ENCODE measurements at places on chromosomes 12 and 14. TPM values are rescaled to one million over a fixed set of nuclear protein-coding genes. Genes with fewer than 3 reads are reported as not detected.

Gene KRT4
- polyA plus RNA-seq = not detected

Gene RTL1
- 33.0 TPM for polyA plus RNA-seq

Gene AICDA
- polyA plus RNA-seq = 0.23 TPM

Gene TMEM119
- polyA plus RNA-seq = 32.8 TPM

Gene CAND1
- polyA plus RNA-seq = 105 TPM

Gene BCL2L2
- 28.0 TPM for polyA plus RNA-seq

Gene CLEC9A
- 2.0 TPM for polyA plus RNA-seq

Gene CLEC1A
- 3.2 TPM for polyA plus RNA-seq

Gene ALX1
- polyA plus RNA-seq = 0.34 TPM

Gene GLT8D2
- 73.9 TPM for polyA plus RNA-seq

Gene JPH4
- 0.63 TPM for polyA plus RNA-seq

Gene SLC39A2
- 1.6 TPM for polyA plus RNA-seq

Gene GPR132
- 0.49 TPM for polyA plus RNA-seq

DNA sequence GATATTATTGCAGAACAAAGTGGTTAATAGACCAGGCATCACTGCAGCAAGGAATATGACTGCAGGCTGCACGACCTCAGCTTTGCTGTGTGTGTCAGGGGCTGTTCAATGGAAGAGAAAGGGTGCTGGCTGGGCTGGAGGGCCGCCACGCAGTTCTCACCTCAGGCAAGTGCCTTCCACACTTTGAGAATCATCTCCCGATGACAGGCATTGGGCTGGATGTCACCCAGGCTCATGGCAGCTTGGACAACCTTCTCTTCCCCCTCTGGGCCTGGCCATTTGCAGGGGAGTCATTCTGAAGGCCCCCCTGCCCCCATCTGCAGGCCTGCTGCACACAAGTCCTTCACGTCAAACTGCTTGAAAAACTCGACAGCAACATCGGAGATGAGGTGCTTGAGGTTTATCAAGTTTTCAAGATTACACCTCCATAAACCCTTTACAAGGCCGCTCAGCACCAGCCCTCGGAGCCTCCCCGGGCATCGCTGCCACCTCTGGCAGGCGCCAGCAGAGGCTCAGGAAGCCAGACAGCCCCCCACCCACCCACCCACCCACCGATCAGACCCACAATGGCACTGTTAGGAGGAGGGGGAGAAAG, 165.9 kb upstream of the GSC start:
- no peak for DNase-seq

DNA sequence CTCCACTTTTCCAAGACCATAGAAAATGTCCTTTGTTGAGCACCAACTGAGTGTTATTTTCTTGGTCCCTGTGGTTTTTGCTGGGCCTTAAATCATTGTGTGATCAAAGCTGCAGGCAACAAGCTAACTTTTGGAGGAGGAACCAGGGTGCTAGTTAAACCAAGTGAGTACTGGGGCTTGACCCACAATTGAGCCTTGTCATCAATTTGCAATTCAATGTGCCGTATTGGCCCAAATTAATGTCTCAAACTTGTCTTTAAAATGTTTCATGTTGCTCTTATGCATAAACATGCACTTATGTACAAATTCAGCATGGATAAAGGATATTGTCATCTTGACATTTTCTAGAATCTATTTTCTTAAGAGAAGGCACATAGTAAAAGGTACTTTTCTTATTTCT, 62.3 kb downstream of the DAD1 start:
- DNase-seq = no peak

- no peak for DNase-seq
These were observed 5.8 kb downstream of the GPR68 start for GRCh38 chr14:91238661-91239060.

DNA sequence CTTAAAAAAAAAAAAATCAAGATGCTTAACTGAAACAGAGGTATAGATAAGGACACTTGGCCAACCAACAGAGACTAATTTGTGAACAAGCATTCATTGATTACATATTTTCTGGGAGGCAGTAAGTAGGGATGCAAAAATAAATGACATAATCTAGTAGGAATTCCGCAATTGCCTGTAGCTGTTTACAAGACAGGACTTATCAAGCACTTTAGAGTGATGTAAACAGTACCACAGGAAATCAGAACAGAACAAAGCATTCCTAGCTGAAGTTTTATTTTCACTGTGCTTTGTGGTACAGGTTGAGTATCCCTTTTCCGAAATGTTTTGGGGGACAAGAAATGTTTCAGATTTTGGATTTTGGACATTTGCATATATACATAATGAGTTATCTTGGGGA, 68.2 kb upstream of the FGD4 start:
- no peak for DNase-seq

GRCh38 chr12:128250096-128250495, 16.9 kb upstream of the TMEM132C start:
- DNase-seq = no peak

- DNase-seq = no peak
These were observed 7.0 kb upstream of the B4GALNT3 start for GRCh38 chr12:452667-453210.

DNA sequence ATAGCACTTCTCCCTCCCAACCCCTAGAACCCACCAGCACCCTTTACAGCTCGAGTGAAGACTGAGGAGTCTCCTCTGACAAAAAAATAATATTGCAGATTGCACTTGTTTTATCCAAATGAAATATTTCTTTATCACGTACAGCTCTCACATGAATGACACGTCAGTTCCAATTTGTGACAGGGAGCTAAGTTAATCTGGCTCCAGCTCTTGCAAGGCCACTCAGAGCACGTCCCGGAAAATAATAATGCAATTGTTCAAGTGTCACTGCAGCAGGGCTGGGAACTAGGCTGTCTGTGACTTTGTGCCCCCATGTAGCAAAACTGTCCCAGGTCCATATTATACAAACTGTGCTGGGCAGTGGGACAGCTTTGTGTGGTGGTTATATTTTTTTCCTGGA, 539.6 kb downstream of the VRK1 start:
- no peak for DNase-seq

- no peak for DNase-seq
These were observed 24.3 kb downstream of the SLC41A2 start for GRCh38 chr12:104933778-104934177.

DNA sequence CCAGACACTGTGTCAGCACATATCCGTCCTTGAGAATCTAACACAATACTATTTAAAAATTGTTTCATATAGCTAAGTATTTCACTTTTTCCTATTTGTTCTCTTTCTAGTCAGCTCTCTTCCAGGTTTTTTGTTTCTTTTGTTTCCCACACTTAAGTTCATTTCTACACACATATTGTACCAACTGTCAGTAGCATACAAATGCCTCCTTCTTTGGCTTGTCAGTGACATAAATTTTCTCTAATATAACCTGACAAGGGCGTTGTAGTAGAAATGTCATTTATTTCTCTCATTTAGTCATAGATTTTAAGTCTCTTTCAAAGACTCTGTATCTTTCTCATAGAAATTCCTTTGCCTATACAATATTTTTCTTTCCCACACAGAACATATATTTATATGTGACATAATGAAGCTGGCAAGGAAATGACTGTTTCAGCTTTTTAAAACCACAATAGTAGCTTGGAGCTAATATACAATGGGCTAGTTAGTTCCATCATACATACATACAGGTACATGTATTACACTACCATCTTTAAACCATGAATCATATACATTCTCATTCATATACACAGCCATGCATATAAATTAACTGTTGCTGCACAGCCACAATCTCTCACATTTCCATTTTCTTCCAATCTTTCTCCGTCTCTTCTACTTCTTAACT, 42.3 kb upstream of the EPS8 start:
- DNase-seq = no peak

- DNase-seq = no peak
These were observed 39.5 kb upstream of the NT5DC3 start for GRCh38 chr12:103880299-103881142.

- no peak for DNase-seq
These were observed 1.4 kb upstream of the PKP2 start for GRCh38 chr12:32897687-32898573.

- no peak for DNase-seq
These were observed 351.0 kb upstream of the FKBP4 start for GRCh38 chr12:2443776-2444175.

DNA sequence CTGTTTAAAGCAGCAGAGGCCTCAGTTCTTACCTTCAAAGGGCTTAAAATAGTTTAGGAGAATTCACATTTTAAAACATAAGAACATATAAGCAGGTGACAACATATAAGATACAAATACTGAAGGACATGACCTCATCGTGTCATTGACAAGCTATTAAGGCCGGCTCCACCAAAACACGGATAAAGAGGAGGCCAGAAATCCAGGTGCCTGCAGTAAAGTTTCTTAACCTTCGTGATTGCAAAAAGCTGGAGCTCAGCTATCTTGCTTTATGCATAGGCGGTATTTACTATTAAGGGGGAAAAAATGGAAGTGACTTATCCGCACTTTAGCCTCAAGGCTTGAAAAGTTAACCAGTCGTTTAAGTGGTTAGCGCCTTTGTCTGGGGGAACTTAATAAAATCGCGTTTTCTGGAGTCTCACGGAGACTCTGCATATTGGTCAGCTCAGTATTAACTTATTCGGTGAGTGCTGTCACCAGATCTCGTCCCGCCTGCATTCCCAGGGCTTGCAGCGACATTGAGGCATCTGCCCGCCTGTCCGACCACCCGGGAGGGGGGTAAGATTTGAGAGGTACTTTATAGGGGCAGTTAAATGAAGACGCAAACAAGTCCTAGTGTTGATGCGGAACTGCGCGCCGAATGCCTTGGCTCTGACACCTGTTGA, 1.1 kb upstream of the SP1 start:
- DNase-seq = no peak

GRCh38 chr12:52819731-52820510, 6.0 kb upstream of the KRT4 start:
- DNase-seq = no peak

GRCh38 chr12:62320054-62320453, 59.9 kb downstream of the USP15 start:
- DNase-seq = no peak

- DNase-seq = no peak
These were observed 7.4 kb upstream of the AMIGO2 start for GRCh38 chr12:47087088-47087688.

DNA sequence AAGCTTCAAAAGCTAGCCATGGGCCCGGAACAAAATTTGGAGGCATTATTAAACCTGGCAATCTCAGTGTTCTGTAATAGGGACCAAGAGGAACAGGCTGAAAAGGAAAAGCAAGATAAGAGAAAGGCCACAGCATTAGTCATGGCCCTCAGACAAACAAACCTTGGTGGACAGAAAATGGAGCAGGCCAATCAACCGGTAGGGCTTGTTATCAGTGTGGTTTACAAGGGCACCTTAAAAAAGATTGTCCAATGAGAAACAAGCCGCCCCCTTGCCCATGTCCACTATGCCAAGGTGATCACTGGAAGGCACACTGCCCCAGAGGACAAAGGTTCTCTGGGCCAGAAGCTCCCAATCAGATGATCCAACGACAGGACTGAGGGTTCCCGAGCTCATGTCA, 653.9 kb upstream of the TMEM132C start:
- DNase-seq = no peak

GRCh38 chr12:110581931-110582275, 1.2 kb downstream of the PPTC7 start:
- no peak for DNase-seq

- DNase-seq = no peak
These were observed 18.1 kb upstream of the PPP1R1A start for GRCh38 chr12:54606556-54606955.

- DNase-seq = peak; percentile 45
These were observed 89.3 kb upstream of the RAP1B start for GRCh38 chr12:68521321-68521839.

DNA sequence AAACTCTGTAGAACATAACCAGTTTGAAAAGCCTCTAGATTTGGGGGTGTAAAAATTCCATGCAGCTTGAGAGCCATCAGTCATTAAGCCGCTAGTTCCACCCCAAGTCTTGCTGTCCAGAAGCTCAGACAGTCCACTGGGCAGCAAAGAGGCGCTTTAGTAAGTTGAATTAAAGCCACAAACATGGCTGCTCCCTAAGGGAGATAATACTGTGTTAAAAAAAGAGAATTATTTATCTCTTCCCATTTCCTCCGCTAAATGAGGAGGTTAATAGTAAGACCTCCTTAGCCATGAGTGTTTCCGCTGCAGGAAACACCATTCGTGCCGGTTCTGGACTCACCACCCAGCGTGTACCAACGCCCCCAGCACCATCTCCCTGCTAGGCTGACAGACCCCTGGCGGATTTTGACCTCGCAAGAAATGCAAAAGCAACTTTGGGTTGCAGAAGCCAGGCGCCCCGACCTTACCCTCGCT, 536 bp downstream of the TM7SF3 start:
- peak; percentile 38 for DNase-seq

GRCh38 chr14:73786636-73787485, 64.8 kb upstream of the PTGR2 start:
- DNase-seq = peak; percentile 69

DNA sequence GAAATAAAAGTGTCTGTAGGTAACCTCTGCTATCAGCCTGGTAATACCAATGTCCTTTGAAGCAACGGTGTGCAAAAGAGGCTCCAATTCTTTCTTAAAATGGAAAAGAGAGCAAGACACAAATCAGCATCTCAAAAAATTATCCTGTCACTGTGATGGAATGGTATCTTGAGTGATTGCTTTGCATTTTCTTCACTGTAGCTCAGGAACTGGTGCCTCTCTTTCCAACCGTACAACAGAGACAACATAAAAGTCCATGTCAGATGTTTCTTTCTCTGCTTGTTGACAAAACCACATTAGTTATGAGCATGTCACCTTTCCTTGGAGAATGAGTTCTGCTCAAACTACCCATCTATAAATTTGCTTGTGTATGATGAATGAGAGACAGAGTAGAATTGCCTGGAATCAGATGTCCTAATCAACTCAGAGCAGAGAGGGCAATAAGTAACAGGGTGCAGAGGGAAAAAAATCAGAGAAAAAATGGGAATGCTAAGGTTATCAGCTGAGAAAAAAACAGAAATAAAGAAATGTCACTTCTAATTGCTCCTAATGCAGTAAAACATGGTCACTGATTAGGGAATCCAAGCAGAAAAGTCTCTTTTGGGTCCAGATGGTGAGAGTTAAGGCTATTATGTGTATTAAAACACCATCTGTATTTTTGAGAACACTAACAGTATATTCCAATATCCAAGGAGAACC, 465.0 kb upstream of the ATP2B1 start:
- DNase-seq = no peak

DNA sequence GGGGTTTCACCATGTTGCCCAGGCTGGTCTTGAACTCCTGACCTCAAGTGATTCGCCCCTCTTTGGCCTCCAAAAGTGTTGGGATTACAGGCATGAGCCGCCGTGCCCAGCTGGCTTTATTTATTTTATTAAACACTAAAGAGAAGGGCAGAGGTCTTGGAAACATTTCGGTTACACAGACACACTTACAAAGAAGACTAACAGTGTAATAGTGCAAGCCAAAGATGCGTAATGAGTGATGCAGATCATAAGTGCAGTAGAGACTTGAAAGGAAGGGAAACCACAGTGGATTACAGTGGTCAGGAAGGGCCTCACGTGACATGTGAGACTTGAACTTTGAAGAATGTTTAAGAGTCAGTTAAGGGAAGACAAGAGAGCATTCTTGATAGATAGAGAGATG, 33.9 kb upstream of the CDK17 start:
- no peak for DNase-seq

Data from muscle of arm (tissue), 14 donors.